Calu3 (cell line): ENCODE measurements at places on chromosomes 16 and 17. TPM values are rescaled to one million over a fixed set of nuclear protein-coding genes. Genes with fewer than 3 reads are reported as not detected.

Gene C16orf96
- not detected in 2 replicates for total RNA-seq

GRCh38 chr17:19537111-19537510, 3.5 kb downstream of the SLC47A1 start:
- no peak for DNase-seq
- peaks cover 32% of the 10 kb centered on the region for H3K27me3 ChIP-seq
- H3K4me1 ChIP-seq = no peaks in the 10 kb centered on the region
- no peaks in the 10 kb centered on the region for H3K36me3 ChIP-seq
- H3K4me3 ChIP-seq = no peak overlapping the region
- no peak overlapping the region for H3K27ac ChIP-seq

DNA sequence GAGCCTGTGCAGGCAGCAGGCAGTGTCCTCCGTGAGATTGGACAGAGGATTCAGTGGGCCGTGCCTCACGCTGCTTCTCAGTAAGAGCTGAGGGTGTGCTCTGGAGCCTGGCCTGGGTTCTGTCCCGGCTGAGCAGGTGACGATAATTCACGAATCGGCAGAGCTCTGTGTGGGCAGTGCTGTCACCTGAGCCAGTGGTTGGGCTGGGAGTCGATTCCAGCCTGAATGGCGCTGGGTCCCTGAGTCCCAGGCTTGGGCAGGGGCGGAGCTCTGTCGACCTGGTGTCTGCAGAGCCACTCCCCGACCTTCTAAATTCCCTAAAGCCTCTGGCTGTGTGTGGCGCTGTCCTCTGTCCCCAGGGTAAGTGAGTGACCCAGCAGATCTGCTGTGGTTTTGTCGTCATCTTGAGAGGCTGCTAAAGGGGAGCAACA, 8.4 kb downstream of the ACSF3 start:
- no peak for DNase-seq
- H3K4me1 ChIP-seq = peaks cover 9% of the 10 kb centered on the region
- H3K27me3 ChIP-seq = no peaks in the 10 kb centered on the region
- H3K4me3 ChIP-seq = no peak overlapping the region
- H3K36me3 ChIP-seq = peaks cover 33% of the 10 kb centered on the region
- no peak overlapping the region for H3K27ac ChIP-seq

- no peak overlapping the region for H3K4me3 ChIP-seq
- peaks cover 4% of the 10 kb centered on the region for H3K36me3 ChIP-seq
- DNase-seq = no peak
- H3K27ac ChIP-seq = no peak overlapping the region
Observed at GRCh38 chr17:82957469-82957795, 117.6 kb upstream of the ZNF750 start.

DNA sequence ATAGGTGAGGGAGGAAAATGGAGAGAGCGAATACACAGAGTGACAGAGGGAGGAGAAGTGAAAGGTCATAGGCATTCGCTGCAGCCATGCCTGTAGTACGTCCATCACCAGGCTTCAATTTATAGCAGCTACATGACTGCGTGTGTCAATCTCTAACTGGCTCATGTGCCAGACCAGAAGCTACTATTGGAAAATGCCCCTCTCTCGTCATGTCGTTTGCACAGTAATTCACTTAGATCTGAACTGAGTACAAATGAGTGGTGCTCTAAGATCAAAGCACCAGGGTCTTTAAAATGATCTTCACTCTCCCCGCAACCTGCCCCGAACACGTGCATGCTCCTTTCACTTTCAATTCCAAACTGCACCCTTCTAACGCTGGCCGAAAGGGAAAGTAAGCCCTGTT, 51.3 kb downstream of the ADCY9 start:
- no peak for DNase-seq
- no peaks in the 10 kb centered on the region for H3K4me1 ChIP-seq
- H3K4me3 ChIP-seq = peak overlapping the region; percentile 27
- H3K36me3 ChIP-seq = no peaks in the 10 kb centered on the region

- peaks cover 8% of the 10 kb centered on the region for H3K27me3 ChIP-seq
- H3K4me1 ChIP-seq = peaks cover 16% of the 10 kb centered on the region
- no peaks in the 10 kb centered on the region for H3K36me3 ChIP-seq
- no peak for DNase-seq
- H3K27ac ChIP-seq = no peak overlapping the region
- H3K4me3 ChIP-seq = no peak overlapping the region
Observed at GRCh38 chr17:71922439-71922838, 198.4 kb upstream of the SOX9 start.

- no peaks in the 10 kb centered on the region for H3K4me1 ChIP-seq
- no peak for DNase-seq
- H3K27ac ChIP-seq = no peak overlapping the region
- no peak overlapping the region for H3K4me3 ChIP-seq
Observed at GRCh38 chr17:79290726-79291125, 216.1 kb downstream of the ENGASE start.

DNA sequence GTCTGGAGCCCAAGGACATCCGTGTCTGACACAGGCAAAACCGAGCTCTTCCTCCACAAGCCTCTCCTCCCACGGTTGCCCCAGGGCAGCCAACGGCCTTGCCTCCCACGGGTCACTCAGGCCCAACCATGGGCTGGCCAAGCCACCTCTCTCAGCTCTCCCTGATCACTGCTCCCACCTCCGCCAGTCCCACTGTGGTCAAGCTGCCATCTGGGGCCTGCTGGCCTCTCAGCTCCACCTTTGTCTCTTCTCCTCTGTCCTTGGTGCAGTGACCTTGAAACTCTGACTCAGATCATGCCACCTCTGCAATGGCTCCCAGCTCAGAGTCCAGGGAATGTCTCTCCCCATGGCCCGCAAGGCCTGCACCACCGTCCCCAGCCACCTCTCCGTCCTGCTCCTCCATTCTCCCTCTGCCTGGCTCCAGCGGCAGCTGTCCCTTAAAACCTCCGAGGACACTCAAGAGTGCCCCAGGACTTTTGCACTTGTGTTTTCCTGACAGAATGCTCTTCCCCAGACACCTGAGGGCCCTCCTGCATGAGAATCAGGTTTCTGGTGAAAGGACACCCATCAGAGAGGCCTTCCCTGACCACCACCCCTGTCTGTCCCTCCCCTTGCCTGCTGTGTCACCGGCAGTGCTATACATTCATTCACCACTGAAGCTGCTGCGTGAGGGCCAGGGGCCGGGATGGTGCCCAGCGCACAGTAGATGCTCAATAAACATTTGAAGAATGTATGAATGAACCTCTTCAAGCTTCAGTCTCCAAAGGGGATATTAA, 19.3 kb downstream of the PEMT start:
- H3K4me3 ChIP-seq = no peak overlapping the region
- H3K36me3 ChIP-seq = no peaks in the 10 kb centered on the region
- H3K27me3 ChIP-seq = no peaks in the 10 kb centered on the region
- H3K4me1 ChIP-seq = no peaks in the 10 kb centered on the region
- no peak overlapping the region for H3K27ac ChIP-seq

DNA sequence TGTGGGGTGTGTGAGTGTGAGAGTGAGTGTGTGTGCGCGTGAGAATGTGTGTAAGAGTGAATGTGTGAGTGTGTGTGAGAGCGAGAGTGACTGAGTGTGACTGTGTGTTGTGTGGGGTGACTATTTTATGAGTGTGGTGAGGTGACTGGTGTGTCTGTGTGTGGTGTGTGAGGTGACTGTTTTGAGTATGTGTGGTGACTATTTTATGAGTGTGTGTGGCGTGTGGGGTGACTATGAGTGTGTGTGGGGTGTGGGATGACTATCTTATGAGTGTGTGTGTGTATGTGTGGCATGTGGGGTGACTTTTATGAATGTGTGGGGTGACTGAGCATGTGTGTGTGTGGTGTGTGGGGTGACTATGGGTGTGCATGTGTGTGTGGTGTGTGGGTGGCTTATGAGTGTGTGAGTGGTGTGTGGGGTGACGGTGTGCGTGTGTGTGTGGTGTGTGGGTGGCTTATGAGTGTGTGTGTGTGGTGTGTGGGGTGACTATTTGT, 152.9 kb upstream of the PLCG2 start:
- H3K27me3 ChIP-seq = no peaks in the 10 kb centered on the region
- no peak for DNase-seq
- H3K4me1 ChIP-seq = no peaks in the 10 kb centered on the region
- no peak overlapping the region for H3K4me3 ChIP-seq

DNA sequence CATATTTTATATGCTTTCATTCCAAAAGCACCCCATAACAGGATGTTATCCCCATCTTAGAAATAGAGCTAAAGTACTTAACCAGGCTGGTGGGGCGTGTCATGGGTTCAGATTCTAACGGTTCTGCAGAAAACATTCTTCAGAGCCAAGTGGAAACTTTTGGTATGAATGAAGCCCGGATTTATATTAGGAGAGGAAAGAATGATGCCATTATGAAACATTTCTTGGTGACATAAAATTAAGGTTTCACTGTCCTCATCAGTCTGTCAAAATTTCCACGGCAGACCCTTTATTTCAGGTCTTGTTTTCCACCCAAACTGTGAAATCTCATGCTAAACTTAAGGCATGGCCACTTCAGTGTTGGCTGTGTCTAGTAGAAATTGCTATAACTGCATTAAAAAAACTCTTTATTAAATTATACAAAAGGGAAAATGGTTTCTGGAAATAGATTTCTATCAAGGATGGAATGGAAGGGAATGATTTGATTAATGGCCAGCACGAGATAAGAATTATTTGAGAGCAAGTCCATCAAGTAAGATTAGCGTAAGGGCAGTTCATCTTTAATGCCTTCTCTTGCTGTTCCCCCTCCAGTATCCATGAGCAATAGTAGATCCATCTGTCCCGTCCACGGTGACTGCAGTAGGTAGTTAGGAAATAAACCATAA, 11.7 kb downstream of the PRKCA start:
- H3K27me3 ChIP-seq = no peaks in the 10 kb centered on the region
- peaks cover 60% of the 10 kb centered on the region for H3K4me1 ChIP-seq
- H3K36me3 ChIP-seq = peaks cover 37% of the 10 kb centered on the region
- DNase-seq = no peak

GRCh38 chr17:77459018-77459755, 318.4 kb downstream of the SEC14L1 start:
- no peaks in the 10 kb centered on the region for H3K27me3 ChIP-seq
- H3K27ac ChIP-seq = no peak overlapping the region
- no peak for DNase-seq
- H3K4me3 ChIP-seq = no peak overlapping the region

Gene PTX4
- total RNA-seq = not detected in 2 replicates

Gene ALDH3A1
- total RNA-seq = 0.38 and 0.47 TPM in 2 replicates

DNA sequence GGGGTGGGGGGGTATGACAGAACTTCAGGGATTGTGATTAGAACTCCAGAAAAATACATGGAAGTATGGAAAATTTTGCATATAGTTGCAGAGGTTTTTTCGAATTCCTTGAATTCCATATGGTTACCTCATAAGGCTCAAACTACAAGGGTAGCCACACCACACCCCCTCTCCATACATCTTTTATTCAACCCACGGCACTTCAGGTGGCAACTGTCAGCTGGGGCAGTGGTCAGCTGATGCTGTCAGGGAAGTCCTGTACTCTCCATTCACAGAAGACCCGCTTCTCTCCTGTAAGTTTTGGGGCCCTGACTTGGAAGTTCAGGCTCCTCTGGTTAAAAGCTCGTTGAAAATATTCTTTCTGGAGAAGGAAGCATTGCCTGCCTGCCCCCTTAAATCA, 57.5 kb upstream of the CLEC19A start:
- peaks cover 4% of the 10 kb centered on the region for H3K36me3 ChIP-seq
- no peak overlapping the region for H3K4me3 ChIP-seq
- H3K27ac ChIP-seq = no peak overlapping the region
- H3K27me3 ChIP-seq = no peaks in the 10 kb centered on the region
- H3K4me1 ChIP-seq = peaks cover 7% of the 10 kb centered on the region

Gene CHST4
- 72.9 and 105 TPM in 2 replicates for total RNA-seq

Gene PLCG2
- total RNA-seq = 3.4 and 13.7 TPM in 2 replicates

DNA sequence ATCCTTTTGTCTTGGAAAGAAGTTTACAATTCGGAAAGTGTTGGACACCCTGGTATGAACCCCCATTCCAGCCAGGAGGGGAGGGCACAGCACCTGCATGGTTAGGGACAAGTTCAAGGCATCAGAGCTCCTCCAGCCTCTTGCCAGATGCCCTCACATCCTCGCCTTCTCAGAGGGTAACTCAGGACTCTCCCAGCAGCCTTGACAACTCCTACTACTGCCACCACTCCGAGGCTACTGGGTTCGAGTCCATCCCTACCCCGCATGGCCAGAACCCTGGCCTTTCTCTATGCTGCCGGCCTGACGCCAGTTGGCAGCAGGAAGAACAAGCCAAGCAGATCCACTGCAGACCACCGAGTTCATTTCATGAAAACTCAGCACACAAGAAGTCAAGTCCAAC, 34.1 kb downstream of the AXIN2 start:
- DNase-seq = no peak
- no peak overlapping the region for H3K27ac ChIP-seq
- no peak overlapping the region for H3K4me3 ChIP-seq
- no peaks in the 10 kb centered on the region for H3K36me3 ChIP-seq
- H3K4me1 ChIP-seq = no peaks in the 10 kb centered on the region
- H3K27me3 ChIP-seq = no peaks in the 10 kb centered on the region

Gene STX1B
- total RNA-seq = 0.61 and 1.3 TPM in 2 replicates

- no peaks in the 10 kb centered on the region for H3K36me3 ChIP-seq
- no peak for DNase-seq
Observed at GRCh38 chr17:393806-394717, 41.5 kb upstream of the RPH3AL start.

Gene KLHL10
- not detected in 2 replicates for total RNA-seq

Gene CDK3
- total RNA-seq = 9.4 and 9.8 TPM in 2 replicates

- H3K27me3 ChIP-seq = peaks cover 9% of the 10 kb centered on the region
- H3K27ac ChIP-seq = no peak overlapping the region
- DNase-seq = no peak
- no peaks in the 10 kb centered on the region for H3K4me1 ChIP-seq
Observed at GRCh38 chr17:1743088-1743439, 393 bp downstream of the SERPINF2 start.

DNA sequence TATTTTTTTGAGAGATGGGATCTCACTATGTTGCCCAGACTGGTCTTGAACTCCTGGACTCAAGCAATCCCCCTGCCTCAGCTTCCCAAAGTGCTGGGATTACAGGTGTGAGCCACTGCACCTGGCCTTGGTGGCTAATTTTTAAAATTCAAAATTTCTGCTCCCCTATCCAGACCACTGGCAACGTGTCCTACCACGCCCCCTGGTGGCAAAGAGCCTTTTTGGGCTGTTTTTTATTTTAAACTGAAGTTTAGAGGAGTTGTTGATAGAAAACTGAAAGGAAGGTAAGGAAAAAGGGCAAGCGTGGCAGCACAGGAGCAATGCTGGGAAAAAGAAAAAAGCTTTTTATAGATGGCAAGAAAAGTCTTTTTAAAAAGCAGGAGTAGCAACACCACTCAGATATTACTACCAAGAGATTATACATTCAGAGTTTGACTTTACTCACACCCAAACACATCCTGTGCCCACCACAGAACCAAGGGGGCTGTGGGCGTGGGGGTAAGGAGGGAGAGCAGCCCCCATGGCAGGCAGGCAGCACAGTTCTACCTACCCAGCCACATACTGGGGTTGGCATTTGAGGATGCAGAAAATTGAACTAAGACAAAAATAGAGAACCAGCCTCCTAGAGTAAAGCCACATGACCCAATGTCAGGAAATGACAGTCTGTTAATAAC, 4.2 kb upstream of the MXRA7 start:
- no peaks in the 10 kb centered on the region for H3K27me3 ChIP-seq
- no peak overlapping the region for H3K4me3 ChIP-seq
- peaks cover 58% of the 10 kb centered on the region for H3K36me3 ChIP-seq
- peak; percentile 79 for DNase-seq
- no peak overlapping the region for H3K27ac ChIP-seq

- no peaks in the 10 kb centered on the region for H3K4me1 ChIP-seq
- peaks cover 80% of the 10 kb centered on the region for H3K27me3 ChIP-seq
- H3K4me3 ChIP-seq = no peak overlapping the region
- no peak for DNase-seq
Observed at GRCh38 chr16:66036184-66036583, 330.3 kb upstream of the CDH5 start.
